Stimulated activated CD4-positive, alpha-beta T cell treated with anti-CD3 and anti-CD28 coated beads, Interleukin-12 subunit alpha, Interleukin-12 subunit beta, amount 100 ng/mL, for 24 hours (primary cell): ENCODE measurements at places on chromosomes 7 and 10.

DNA sequence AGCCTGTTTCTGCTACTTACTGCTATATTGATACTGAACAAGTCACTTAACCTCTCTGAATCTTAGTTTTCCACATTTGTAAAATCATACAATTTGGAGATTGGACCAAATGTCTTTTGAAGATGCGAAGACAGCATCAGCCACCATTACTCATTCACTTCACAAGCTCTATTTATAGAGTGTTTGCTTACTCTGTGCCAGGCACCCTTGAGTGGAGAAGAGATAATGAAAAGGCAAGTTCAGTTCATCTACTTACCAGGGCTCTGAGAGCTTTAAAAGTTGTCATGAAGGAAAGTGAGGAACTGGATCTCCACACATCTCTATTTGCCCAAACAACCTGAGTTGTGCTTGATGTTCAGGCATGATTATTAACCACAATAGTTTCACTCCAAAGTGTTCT lies 277.5 kb downstream of the CSTF2T start:
- DNase-seq: no peak

GRCh38 chr10:15331461-15331860 lies 39.6 kb downstream of the FAM171A1 start:
- no peak for DNase-seq

DNA sequence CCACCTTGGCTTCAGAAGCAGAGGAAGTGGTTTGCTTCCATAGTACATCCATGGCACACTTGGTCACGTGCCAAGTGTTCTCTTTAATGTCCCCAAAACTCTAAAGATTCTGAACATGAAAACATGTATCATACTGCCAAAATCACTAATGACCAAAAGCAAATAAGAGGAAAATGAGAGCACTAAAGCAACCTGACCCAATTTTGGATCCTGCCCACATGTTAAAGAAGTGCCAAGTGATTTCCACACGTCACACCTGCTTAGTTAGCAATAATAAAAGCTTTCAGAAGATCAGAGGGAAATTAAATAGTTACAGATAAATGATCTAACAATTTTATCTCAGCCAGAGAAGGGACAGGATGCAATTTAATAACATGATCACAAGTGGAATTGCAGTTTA lies 1170.0 kb downstream of the XPNPEP1 start:
- DNase-seq: no peak

- DNase-seq: no peak
Measured at GRCh38 chr7:156603629-156604028, 36.9 kb upstream of the RNF32 start.

GRCh38 chr7:98679741-98680140 lies 62.7 kb downstream of the NPTX2 start:
- DNase-seq: no peak

GRCh38 chr7:108090791-108091460 lies 39.2 kb downstream of the LAMB4 start:
- no peak for DNase-seq

DNA sequence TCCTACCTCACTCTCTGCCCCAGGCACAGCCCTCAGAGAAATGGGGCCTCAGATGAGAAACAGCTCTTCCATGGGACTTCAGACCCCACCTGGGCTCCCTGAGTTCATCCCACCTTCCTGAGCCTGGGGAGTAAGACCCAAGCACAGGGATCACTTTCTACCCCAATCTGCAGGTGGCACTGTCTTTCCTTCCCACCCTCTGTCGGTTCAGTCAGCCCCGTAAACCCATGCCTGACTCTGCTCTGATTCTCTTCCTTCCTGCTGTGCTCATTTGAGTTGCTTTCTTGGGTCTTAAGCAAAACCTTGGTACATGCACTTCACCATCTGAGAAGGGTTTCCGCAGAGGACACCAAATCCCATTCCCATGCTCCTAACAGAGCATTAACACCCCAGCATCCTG lies 306.4 kb upstream of the CDC14C start:
- no peak for DNase-seq

DNA sequence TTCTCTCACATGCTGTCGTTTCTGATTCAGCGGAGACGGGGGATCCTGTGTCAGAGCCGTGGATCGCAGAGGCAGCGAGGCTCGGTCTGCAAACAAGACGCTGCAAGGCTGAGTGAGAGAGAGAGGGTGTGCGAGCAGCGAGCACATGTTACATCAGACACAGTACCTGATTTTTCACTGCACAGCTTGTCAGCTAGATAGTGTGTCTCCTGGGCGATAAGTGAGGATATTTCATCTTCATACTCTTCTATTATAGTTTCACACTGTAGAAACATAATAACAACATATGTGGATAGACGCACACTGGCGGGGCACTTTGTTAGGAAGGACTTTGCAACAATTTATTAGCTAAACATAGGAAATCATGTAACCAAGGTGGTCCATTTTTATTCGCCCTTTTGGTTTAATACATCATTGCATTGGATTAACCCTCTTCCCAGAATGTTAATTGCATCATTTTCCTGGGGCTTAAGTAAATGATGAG lies 39.5 kb downstream of the CNPY1 start:
- DNase-seq: no peak

DNA sequence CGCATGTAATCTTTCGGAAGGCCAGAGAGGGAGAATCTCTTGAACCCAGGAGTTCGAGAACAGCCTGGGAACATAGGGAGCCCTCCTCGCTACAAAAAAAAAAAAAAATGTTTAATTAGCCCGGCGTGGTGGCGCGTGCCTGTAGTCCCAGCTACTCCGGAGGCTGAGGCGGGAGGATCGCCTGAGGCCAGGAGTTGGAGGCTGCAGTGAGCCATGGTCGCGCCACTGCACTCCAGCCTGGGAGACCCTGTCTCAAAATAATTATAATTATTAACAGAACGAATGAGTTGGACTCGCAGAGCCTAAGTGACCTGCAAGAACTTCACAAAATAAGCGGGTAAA lies 794 bp downstream of the PCGF6 start:
- no peak for DNase-seq

GRCh38 chr7:101862280-101863220 lies 45.1 kb downstream of the CUX1 start:
- DNase-seq: no peak

DNA sequence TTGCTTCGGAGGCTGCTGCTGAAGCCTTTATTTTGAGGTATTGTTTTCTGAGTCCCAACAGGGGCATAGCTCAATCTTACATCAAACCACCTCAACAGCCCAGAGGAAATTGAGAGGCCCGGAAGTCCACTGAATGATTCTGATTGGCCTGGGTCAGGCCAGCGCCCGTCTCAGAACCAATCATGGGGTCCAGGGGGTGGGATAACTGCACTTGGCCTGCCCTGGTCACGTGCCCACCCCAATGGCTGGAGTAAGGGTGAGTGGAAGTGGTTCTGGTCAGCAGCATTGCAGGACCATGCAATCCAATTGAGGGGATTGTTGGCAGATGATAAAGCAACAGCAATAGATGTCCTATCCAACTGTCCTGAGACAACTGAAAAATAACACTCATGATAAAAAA lies 190.6 kb downstream of the HERPUD2 start:
- no peak for DNase-seq
